Hypothalamus (tissue), 51 donors: ENCODE measurements at places on chromosomes 6 and 20.

DNA sequence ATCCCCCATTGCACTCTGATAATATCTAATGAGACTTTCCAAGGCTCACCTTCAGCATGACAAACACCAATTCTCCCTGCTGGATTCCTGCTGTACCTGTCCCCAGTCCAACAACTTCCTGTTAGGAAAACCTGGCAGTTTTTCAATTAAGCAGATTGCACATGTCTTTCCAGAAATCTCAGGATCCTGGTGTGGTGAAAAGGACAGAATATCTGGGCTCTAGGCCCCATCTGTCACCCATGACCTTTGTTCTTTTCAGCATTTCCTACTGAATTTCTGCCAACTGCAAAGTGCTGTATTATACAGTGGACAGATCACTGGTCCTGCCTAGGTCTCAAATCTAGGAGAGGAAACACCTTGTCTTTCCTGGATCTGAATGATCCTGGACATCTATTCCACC, 27.7 kb upstream of the DTNBP1 start:
- DNase-seq = no peak

- no peak for DNase-seq
Observed at GRCh38 chr6:13485303-13485702, 2.1 kb downstream of the GFOD1 start.

DNA sequence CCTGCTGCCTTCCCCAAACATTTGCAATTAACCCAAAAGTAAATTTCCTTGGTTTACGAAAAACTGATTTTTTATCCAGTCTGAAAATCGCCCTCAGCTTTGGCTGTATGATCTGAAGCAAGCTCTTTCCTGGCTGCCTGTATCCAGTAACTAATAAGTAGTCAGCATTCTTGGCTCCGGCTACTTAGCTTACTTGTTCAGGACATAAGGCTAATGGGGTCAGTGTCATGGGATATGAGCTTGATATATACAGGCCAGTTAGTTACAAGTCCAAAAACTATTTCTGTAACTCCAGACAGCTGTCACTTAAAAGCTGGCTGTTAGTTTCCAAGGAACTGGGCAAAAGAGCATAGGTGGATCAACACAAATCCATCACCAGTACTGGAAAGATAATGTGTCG, 56.2 kb downstream of the KHDC1L start:
- DNase-seq = no peak

GRCh38 chr20:48735112-48735511, 92.7 kb downstream of the PREX1 start:
- DNase-seq = no peak

DNA sequence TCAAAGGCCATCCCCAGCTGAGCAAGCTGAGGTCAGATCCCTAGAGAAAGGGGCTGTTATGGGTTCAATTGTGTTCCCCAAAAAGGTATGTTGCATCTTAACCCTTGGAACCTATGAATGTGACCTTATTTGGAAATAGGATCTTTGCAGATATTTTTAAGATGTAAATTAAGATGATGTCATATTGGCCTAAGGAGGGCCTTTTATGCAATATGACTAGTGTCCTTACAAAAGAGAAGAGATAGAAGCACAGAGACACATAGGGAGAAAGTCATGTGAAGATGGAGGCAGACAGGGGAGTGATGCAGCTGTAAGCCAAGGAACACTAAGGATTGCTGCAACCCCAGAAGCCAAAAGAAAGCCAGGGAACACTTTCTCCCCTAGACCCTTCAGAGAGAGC, 144.3 kb upstream of the TAB2 start:
- DNase-seq = no peak

GRCh38 chr20:37430778-37431460, 85.0 kb downstream of the SRC start:
- no peak for DNase-seq

- no peak for DNase-seq
Observed at GRCh38 chr6:50198245-50198644, 148.5 kb upstream of the DEFB112 start.

DNA sequence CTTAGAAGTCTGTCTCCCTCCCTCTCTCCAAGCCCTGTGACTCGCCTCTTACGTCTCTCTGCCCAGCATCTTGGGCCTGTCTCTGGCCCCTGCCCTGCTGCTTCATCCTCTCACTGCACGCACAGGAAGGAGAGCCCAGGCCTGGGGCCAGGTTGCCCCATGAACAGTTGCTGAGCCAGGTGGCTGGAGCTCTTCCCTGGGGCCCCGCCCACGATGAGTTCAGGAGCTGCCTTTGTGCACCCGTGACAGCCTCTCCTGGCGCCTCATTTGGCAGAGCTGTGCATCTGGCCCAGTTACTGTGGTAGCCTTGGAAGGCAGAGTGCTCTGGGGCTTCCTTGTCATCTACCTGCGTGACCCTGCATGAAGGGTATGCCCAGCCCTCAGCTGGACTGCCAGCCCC, 44.5 kb downstream of the SLC52A3 start:
- no peak for DNase-seq
